Effector memory CD4-positive, alpha-beta T cell (primary cell): ENCODE measurements at places on chromosomes 7 and 10.

DNA sequence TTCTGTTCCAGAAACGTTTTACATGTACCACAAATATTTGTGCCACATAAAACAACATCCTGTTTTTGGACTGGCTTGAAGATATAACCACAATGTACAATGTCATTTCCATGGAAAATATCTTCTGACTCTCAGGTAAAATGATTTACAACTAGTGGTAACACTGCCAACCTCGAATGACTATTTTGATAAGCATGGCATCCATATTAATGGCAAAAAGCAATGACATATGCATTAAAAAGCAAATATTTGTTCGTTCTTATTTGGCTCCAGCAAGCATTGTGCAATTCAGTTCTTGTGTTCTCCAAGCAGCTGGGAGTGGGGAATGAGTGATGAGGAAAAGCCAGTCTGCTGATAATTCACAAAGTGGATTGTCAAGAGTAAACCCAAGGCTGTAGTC lies 289.0 kb downstream of the PLXDC2 start:
- H3K27ac ChIP-seq, result no peak overlapping the region
- H3K4me3 ChIP-seq, result no peak overlapping the region
- no peaks in the 10 kb centered on the region for H3K36me3 ChIP-seq
- no peaks in the 10 kb centered on the region for H3K4me1 ChIP-seq

- H3K36me3 ChIP-seq, result no peaks in the 10 kb centered on the region
- H3K27ac ChIP-seq, result no peak overlapping the region
- DNase-seq, result no peak
- no peak overlapping the region for H3K4me3 ChIP-seq
These were observed 49.9 kb upstream of the TMEM26 start for GRCh38 chr10:61503051-61503450.

GRCh38 chr10:60731134-60731885 lies 47.0 kb upstream of the CDK1 start:
- H3K36me3 ChIP-seq, result no peaks in the 10 kb centered on the region
- no peaks in the 10 kb centered on the region for H3K27me3 ChIP-seq
- no peak for DNase-seq
- peak overlapping the region; percentile 92 for H3K27ac ChIP-seq
- H3K4me3 ChIP-seq, result peak overlapping the region; percentile 96
- H3K4me1 ChIP-seq, result peaks cover 14% of the 10 kb centered on the region

DNA sequence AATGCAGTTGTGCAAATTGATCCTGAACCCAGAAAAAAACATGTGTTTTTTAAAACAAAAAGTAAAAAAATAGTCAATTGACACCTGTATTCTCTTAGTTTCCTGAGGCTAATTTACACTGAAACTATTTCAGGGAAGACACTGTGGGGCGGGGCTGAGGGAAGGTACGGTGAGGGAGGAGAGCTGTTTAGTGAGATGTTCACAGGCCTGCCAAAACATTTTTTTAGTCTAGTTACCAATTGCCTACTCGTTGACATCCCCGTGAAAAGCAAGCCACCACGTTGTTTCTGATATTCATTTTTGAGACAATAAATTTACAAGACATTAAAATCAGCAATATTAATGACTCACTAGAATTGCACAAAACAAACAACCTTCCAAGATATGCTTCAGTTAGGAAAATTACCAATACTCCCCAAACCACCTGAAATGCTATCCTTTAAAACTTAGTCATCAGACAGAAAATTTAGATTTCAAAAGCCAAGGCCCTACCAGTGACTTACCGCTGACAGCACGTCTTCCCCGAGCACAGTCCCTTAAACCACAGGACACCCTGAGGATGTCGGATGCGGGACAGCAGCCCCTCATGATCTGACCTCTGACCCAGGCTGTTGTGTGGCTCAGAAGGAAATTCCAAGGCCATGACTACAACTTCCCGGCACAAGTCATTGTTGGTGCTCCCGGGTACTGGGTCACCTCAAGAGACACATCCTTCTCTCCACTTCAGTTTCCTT lies 279.2 kb downstream of the PRPF18 start:
- H3K4me3 ChIP-seq, result no peak overlapping the region
- no peak for DNase-seq
- H3K27me3 ChIP-seq, result no peaks in the 10 kb centered on the region
- H3K36me3 ChIP-seq, result no peaks in the 10 kb centered on the region
- H3K27ac ChIP-seq, result no peak overlapping the region

- H3K4me3 ChIP-seq, result no peak overlapping the region
- no peak for DNase-seq
- H3K36me3 ChIP-seq, result no peaks in the 10 kb centered on the region
- H3K4me1 ChIP-seq, result no peaks in the 10 kb centered on the region
- H3K27ac ChIP-seq, result no peak overlapping the region
- no peaks in the 10 kb centered on the region for H3K27me3 ChIP-seq
These were observed 266.6 kb downstream of the POLR1F start for GRCh38 chr7:19442016-19442785.
